Lung (tissue), 17 donors: ENCODE measurements at places on chromosomes 13 and 19. TPM values are rescaled to one million over a fixed set of nuclear protein-coding genes. Genes with fewer than 3 reads are reported as not detected.

- DNase-seq: no peak
Observed at GRCh38 chr19:6521718-6522646, 8.8 kb upstream of the TNFSF9 start.

- DNase-seq: no peak
Observed at GRCh38 chr13:32354040-32354439, 38.7 kb downstream of the BRCA2 start.

GRCh38 chr13:41548910-41549309, 91.6 kb downstream of the RGCC start:
- DNase-seq: no peak

DNA sequence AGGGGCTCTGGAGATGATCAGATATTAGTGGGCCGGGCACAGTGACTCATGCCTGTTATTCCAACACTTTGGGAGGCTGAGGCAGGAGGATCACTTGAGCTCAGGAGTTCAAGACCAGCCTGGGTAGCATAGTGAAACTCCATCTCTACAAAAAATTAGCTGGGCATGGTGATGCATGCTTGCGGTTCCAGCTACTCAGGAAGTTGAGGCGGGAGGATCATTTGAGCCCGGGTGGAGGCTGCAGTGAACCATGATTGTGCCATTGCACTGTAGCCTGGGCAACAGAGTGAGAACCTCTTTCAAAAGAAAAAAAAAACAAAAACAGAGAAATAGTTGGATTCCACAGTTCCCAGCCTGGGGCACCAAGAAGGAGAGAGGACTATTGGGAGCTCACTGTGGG, 17.9 kb upstream of the SHFL start:
- DNase-seq: no peak

GRCh38 chr13:85771856-85772255, 27.4 kb downstream of the SLITRK6 start:
- DNase-seq: no peak

GRCh38 chr19:2790194-2790556, 4.9 kb downstream of the THOP1 start:
- no peak for DNase-seq

GRCh38 chr13:30816736-30817135, 81.4 kb downstream of the ALOX5AP start:
- no peak for DNase-seq

The DOCK6 gene
- polyA plus RNA-seq: 38.6 TPM

DNA sequence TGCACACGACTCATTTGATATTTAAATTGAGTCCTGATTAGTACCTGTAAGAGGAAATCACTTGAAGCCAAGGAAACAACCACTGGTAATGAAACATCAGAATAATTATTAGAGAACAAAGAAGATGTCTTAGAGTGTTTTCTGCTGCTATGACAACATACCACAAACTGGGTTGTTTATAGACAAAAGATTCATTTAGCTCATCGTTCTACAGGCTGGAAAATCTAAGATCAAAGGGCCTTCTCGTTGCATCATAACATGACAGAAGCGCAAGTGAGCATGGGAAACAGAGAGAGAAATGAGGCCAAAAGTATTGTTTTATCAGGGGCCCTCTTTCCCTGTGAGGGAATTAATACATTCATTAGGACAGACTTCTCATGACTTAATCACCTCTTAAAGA, 1024.0 kb upstream of the PCDH9 start:
- DNase-seq: no peak

- no peak for DNase-seq
Observed at GRCh38 chr13:93559718-93560117, 333.1 kb downstream of the GPC6 start.

- no peak for DNase-seq
Observed at GRCh38 chr13:73039201-73040108, 19.4 kb upstream of the KLF5 start.

- DNase-seq: no peak
Observed at GRCh38 chr13:109768176-109768575, 18.2 kb downstream of the IRS2 start.

- peak; percentile 37 for DNase-seq
Observed at GRCh38 chr13:91078093-91078679, 269.3 kb upstream of the MIR17HG start.

GRCh38 chr19:48674216-48674809, 1.5 kb upstream of the NTN5 start:
- no peak for DNase-seq

The MIR17HG gene
- polyA plus RNA-seq: 8.8 TPM

The NLRP7 gene
- polyA plus RNA-seq: 0.06 TPM
